ENCODE measurements at places on chromosomes 3 and 15.

GRCh38 chr3:19190126-19190525 is 41.8 kb downstream of the KCNH8 start:
- no peak for DNase-seq

DNA sequence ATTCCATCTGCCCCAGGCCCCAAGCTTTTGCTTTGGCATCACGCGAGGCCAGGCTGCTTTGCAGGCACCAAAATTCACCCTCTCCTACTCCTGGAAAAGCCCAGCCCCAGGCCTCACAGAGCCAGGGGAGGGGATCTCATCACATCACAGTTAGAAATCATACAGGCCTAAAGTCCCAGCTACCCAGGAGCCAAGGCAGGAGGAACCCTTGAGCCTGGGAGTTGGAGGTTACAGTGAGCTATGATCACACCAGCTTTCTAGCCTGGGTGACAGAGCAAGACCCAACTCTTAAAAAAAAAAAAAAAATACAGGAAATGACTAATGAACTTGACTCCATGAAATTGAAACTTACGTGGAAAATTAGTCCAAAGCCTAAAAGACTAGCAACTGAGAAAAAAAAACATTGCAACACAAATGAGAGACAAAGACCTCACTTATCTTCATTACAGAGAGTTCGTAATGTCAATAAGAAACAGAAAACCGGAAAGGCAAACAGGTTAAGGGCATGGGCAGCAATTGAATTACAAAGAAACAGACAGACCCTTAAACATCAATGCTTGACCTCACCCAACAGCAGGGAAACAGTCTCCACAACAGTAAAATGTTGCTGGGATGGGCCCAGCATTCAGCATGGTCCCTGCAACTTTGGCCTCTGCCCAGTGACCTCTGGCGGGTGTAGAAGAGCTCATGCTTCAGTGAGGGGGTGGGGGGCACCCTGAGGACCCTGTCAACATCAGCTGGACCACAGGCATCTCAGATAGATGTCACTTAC is 151.5 kb downstream of the LRRK1 start:
- DNase-seq, result peak; percentile 17

GRCh38 chr3:5699313-5699712 is 511.8 kb downstream of the EDEM1 start:
- no peak for DNase-seq

GRCh38 chr15:50558012-50558411 is 11.5 kb upstream of the USP50 start:
- no peak for DNase-seq

- DNase-seq, result no peak
Observed at GRCh38 chr15:45646220-45646619, 11.4 kb downstream of the SQOR start.

GRCh38 chr15:72227192-72227586 is 3.8 kb downstream of the PKM start:
- peak; percentile 8 for DNase-seq

DNA sequence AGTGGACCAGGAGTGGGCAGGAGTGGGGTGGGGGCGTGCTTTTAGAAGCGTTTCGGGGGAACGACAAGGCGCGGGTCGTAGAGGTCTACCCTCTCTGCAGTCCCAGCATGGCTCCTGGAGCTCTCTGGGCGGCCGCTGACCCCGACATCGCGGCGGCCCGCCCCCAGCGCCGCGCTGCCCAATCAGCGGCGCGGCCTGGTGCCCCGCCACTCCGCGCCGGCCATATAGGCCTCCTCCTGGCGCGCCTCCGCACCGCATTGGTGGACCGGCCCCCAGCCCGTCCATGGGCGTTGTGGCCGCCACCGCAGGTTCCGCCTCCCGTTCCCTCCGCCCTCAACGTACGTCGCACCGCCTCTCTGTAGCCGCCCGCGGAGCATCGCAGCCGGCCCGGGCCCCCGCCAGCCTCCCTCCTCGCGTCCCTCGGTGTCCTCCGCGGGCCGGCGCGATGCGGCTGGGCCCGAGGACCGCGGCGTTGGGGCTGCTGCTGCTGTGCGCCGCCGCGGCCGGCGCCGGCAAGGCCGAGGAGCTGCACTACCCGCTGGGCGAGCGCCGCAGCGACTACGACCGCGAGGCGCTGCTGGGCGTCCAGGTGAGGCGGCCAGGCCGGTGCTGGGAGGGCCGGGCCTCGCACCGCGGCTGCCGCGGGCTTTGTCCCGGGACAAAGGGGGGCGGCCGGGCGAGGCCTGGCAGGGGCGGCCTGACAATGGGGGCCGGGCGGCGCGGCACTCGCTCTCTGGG is at the start of gene RCN2:
Gene RCN2, plus strand, starts transcription at position 353 of the 738 bp plus-strand sequence. Its CDS starts 93 bp downstream, at position 446.
- DNase-seq, result peak; percentile 91

- no peak for DNase-seq
Observed at GRCh38 chr3:11134794-11135193, 19.5 kb upstream of the HRH1 start.

DNA sequence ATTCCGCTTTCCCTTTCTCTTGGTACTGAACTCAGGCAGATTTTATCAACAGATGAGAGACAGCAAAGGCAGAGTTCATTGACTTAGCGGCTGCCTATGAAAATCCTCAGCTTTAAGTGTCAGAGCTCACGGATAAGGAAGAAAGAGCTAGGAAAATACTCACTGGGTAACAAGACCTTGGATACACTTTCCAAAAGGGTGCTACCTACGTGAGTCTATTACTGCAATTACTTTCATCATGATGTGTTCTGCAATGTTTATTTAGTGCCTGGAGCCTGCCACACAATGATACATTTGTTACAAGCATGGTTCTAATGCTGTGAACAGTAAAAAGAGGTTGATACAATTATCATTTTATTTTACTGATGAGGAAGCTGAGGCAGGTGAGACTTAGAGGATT is 177.5 kb downstream of the GRM7 start:
- DNase-seq, result no peak

GRCh38 chr3:53650928-53651661 is 156.7 kb downstream of the CACNA1D start:
- DNase-seq, result no peak

DNA sequence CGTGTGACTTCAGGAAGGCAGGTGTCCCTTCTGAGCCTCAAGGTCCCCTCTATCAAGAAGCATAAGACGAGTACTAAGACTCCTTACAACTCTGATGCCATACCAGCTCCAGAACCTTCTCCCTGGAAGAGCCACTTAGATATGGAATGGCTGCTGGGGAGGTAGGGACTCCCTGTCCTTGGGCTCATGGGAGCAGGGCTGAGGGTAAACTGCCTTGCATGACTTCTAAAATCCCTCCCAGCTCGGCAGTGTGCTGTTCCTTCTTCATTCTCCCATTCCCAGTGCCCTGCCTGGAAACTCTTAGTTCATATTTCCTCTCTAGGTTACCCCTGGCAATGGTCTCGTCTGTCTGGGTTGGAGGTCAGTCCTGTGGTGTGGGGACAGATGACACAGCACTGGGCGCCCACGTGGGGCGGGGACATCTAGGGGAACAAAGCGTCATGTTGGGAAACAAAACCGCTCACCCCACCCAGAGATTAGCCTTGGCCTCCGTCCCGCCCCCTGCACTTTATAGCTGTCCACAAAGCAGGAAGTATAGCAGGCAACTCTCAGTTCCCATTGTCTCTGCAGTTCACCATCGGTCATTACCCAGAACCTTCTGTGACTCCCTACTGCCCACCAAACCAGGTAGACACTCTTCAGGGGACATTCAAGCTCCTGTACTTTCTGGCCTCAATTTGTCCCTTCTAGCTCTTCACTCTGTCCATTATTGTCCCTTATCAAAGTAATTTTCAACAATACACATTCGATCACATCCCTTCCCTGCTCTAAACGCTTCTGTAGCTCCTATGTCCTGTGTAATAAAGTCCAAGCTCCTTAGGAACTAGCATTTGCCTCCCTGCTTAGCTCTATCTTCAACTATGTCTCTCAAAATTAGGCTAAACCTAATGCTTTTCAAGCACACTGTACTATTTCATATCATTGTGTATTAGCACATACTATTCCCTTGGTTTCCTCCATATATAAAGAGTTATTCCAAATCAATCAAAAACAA is 73.8 kb downstream of the IQSEC1 start:
- no peak for DNase-seq

- DNase-seq, result no peak
Observed at GRCh38 chr15:99123713-99124451, 19.0 kb downstream of the SYNM start.

DNA sequence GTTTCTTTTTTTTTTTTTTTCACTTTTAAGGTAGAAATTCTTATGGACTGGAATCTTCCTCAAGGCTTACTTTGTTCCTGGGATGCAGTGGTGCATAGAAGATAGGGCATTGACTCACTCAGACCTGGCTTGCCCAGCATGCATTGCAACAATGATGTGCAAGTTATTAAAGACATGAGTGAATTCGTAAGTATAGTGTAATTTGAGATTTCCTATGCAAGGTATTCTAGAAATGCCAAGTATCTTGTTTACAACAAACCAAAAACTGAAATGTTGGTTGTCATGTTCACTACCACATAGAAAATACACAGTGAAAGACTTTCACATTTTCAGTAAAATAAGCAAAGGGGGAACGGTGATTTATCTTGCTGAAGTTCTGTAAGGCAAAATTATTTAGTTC is 56.5 kb upstream of the FNDC3B start:
- no peak for DNase-seq

DNA sequence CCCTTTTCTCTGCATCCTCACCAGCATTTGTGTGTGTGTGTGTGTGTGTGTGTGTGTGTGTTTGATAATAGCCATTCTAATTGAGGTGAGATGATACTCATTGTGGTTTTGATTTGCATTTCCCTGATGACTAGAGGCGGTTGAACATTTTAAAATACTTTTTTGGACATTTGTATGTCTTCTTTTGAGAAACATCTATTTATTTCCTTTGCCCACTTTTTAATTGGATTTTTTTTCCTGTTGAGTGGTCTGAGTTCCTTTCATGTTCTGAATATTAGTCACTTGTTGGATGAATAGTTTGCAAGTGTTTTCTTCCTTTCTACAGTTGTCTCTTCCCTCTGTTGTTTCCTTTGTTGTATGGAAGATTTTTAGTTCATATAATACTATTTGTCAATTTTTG is 54.3 kb upstream of the THSD4 start:
- no peak for DNase-seq

GRCh38 chr3:15112011-15112410 is 13.1 kb upstream of the RBSN start:
- DNase-seq, result no peak

DNA sequence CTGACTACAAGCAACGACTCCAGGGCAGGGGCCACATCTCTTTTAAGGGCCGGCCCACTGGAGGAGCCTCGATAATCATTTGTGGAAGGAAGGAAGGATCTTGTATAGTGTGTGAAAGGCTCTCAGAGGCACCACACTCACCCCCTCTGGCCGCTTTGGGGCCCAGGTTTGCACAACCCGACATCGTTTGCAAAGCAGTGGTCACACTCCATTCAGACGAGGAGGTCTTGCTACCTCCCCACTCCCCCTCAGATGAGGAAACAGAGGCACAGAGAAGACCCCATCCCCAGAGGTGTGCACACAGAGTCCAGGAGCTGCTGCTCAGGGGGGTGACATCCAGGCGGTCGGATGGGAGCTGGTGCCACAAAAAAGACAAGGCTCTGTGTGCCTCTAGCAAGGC is 29.6 kb downstream of the IQSEC1 start:
- DNase-seq, result no peak

DNA sequence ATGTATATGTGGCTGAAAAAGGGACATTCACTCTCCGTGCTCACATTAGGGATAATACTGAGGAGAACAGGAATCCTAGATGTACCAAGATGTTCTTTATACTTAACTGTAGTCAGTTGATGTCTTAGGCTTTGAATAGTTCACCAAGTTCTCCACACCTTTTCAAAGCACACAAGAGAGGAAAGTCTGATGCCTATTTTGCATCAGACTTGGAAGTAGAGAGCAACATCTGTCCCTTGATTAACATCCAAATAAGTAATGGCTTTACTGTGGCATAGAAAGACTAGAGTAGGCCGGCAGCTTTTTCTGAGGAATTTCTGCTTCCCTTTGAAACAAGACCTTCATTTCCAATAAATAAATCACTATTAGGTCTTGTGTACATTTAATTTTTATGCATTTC is 34.0 kb downstream of the PIGB start:
- no peak for DNase-seq

GRCh38 chr15:89362203-89363101 is 27.8 kb upstream of the POLG start:
- DNase-seq, result no peak

DNA sequence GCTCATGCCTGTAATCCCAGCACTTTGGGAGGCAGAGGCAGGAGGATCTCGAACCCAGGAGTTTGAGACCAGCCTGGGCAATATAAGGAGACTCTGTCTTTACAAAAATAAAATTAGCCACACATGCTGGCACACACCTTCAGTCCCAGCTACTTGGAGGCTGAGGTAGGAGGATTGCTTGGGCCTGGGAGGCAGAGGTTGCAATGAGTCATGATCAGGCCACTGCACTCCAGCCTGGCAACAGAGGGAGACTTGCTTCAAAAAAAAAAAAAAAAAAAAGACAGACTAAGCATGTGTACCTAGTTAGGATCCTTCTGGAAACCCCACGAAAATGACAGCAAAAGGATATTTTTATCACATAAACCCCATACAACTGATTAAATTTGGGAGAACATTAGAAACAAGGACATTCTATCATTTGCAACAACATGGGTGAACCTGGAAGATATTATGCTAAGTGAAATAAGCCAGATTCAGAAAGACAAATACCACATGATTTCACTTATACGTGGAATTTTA is 44.9 kb downstream of the METTL6 start:
- DNase-seq, result no peak

DNA sequence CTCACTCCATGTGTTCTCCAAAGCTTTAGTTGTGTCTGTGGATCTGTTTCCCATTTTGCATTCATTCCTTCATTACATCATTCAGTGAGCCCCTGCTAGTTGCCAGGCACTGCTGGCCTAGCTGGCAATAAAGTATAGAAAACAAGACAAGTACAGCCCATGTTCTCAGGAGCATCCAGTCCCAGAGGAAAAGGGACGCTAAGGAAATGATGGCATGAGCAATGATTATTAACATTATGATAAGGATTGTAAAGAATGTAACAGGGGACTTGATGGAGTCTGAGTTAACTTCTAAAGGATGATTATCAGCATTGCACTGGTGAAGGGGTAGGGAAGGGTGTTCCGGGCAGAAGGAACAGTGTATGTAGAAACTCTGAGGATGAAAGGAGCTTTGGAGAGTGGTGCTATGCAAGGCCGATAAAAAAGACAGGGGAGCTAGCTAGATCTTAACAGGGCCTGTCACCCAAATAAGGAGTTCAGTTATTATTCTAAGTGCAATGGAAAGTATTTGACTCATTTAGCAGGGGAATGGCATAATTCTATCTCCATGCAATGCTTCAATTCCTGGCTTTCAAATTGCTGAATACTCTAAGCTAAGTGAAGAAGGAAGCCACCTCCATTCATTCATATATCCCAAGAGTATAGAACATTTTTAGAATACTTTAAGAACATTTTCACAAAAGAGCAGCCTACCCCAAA is 258.2 kb upstream of the STT3B start:
- no peak for DNase-seq

GRCh38 chr3:17518189-17519059 is 224.0 kb downstream of the TBC1D5 start:
- no peak for DNase-seq

- no peak for DNase-seq
Observed at GRCh38 chr15:57064033-57064432, 145.6 kb downstream of the TCF12 start.

GRCh38 chr3:101825904-101826445 is 23.3 kb upstream of the NFKBIZ start:
- no peak for DNase-seq
